K562 (cell line): ENCODE measurements at places on chromosomes 11 and 22. TPM values are rescaled to one million over a fixed set of nuclear protein-coding genes. Genes with fewer than 3 reads are reported as not detected.
A peak's percentile ranks its signal among the peaks of the same experiment; 100 is the strongest.

Gene RBMXL2
- total RNA-seq, result 0.24 and 0.25 TPM in 2 replicates

Gene FGF19
- 0.07 and 0.11 TPM in 2 replicates for total RNA-seq

Gene KCNJ5
- total RNA-seq, result 0.04 and 0.07 TPM in 2 replicates

Gene OR2AG2
- total RNA-seq, result 0.42 and 0.55 TPM in 2 replicates

Gene APOL5
- total RNA-seq, result not detected in 2 replicates

Gene ZNF408
- total RNA-seq, result 17.4 and 18.4 TPM in 2 replicates

Gene GTSE1
- 20.5 and 22.5 TPM in 2 replicates for total RNA-seq

Gene KCTD14
- 0.09 and 0.29 TPM in 2 replicates for total RNA-seq

Gene TRIM34
- total RNA-seq, result 0.31 and 0.40 TPM in 2 replicates

Gene OR10A2
- not detected in 2 replicates for total RNA-seq

Gene OR2D2
- 0.22 and 0.38 TPM in 2 replicates for total RNA-seq

Gene VPREB1
- total RNA-seq, result not detected in 2 replicates

GRCh38 chr11:21481255-21481654 is 711.6 kb upstream of the ANO5 start:
- no peak overlapping the region for H3K27ac ChIP-seq
- no peak for DNase-seq
- no peaks in the 10 kb centered on the region for H3K4me1 ChIP-seq
- H3K36me3 ChIP-seq, result no peaks in the 10 kb centered on the region

DNA sequence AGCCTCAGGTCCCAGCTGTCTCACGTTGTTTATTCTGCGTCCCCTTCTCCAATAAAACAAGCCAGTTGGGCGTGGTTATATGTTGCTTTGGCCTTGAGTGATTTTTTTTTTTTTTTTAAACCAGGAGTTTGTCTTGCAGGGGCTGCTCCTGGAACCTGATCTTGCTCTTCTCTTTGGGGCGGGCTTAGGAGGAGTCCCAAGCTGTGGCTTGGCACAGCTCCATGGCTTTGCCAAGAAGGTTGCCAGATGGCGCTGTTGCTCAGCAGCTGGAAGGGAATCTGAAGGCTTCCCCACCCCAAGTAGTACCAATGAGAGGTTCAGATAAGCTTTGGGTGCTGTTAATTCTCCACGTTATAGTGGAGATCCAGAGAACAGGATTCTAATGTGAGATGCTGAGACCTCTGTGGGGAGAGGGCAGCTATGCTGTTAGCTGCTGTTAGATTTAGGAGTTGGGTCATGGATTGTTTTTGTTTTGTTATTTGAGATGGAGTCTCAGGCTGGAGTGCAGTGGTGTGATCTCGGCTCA is 2.0 kb upstream of the FERMT3 start:
- peak overlapping the region; percentile 29; the same call in 2 of the 3 replicates for H3K27ac ChIP-seq
- no peak overlapping the region for H3K4me3 ChIP-seq

DNA sequence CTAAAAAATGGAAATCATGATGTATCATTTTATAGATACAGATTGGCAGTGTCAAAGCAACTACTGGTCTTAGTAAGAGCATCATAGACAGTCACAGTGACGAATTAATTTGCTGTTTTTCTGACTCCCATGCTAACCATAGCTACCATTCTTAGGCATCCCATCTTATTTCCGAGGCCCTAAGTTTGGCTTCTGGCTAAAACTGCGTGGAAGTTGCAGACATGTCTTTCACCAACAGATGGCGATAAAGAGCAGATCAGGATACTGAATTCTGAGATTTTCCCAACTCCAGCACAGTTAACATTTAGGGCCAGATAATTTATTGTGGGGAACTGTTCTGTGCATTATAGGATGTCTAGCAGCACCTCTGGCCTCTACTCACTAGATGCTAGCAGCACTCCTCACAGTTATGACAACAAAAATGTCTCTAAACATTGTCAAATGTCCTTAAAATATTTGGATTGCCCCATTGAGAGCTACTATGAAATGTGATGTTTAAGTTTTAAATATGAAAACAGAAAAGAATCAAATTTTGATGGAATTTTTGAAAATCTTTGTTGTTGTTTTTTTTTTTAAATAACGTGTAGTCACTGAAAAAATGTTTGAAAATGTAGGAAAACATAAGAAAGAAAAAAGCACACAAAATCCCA is 16.3 kb downstream of the OR2AG2 start:
- no peaks in the 10 kb centered on the region for H3K4me1 ChIP-seq
- no peaks in the 10 kb centered on the region for H3K36me3 ChIP-seq
- no peak overlapping the region for H3K27ac ChIP-seq
- no peaks in the 10 kb centered on the region for H3K27me3 ChIP-seq

- no peaks in the 10 kb centered on the region for H3K4me1 ChIP-seq
- peaks cover 40% of the 10 kb centered on the region for H3K27me3 ChIP-seq
- H3K27ac ChIP-seq, result no peak overlapping the region
- no peak overlapping the region for H3K4me3 ChIP-seq
- DNase-seq, result no peak
- H3K36me3 ChIP-seq, result no peaks in the 10 kb centered on the region
Measured at GRCh38 chr22:50739894-50740293, 1.9 kb downstream of the ACR start.

- DNase-seq, result peak; percentile 55
- no peaks in the 10 kb centered on the region for H3K36me3 ChIP-seq
- peaks cover 40% of the 10 kb centered on the region for H3K4me1 ChIP-seq
- no peak overlapping the region for H3K4me3 ChIP-seq
- no peak overlapping the region for H3K27ac ChIP-seq
- peaks cover 28% of the 10 kb centered on the region; the same call in 2 of the 3 replicates for H3K27me3 ChIP-seq
Measured at GRCh38 chr22:21052715-21053459, 7.1 kb downstream of the LRRC74B start.

GRCh38 chr11:128906185-128907050 is 15.3 kb downstream of the KCNJ5 start:
- no peaks in the 10 kb centered on the region for H3K36me3 ChIP-seq
- no peaks in the 10 kb centered on the region for H3K4me1 ChIP-seq
- no peak overlapping the region for H3K27ac ChIP-seq
- H3K27me3 ChIP-seq, result peaks cover 11% of the 10 kb centered on the region

DNA sequence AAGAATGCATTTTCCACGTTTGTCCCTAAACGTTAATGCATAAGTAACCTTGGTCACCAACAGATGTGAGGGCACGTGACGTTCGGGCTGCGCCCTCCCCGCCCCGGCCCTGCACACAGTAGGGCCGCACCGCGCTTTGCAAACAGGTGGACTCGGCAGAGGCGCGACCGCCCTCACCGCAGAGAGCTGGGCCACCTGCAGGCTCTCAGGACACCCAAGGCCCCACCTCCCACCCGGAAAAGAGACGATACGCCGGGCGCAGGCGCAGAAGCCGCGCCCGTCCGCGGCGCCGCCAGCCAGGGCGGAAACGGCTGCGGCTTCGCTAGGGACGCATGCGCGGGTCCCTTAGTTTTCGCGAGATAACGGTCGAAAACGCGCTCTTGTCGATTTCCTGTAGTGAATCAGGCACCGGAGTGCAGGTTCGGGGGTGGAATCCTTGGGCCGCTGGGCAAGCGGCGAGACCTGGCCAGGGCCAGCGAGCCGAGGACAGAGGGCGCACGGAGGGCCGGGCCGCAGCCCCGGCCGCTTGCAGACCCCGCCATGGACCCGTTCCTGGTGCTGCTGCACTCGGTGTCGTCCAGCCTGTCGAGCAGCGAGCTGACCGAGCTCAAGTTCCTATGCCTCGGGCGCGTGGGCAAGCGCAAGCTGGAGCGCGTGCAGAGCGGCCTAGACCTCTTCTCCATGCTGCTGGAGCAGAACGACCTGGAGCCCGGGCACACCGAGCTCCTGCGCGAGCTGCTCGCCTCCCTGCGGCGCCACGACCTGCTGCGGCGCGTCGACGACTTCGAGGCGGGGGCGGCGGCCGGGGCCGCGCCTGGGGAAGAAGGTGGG is at the start of gene FADD:
Gene FADD, plus strand, starts transcription at position 377 of the 831 bp plus-strand sequence. Its CDS starts 164 bp downstream, at position 541.
- H3K4me1 ChIP-seq, result peaks cover 37% of the 10 kb centered on the region
- peak within 1 kb of the TSS; percentile 94 for H3K4me3 ChIP-seq
- H3K27ac ChIP-seq, result peak within 1 kb of the TSS; percentile 91
- H3K27me3 ChIP-seq, result no peaks in the 10 kb centered on the region
- peaks cover 35% of the 10 kb centered on the region for H3K36me3 ChIP-seq

GRCh38 chr11:65204646-65205601 is 23.2 kb downstream of the CAPN1 start:
- H3K4me1 ChIP-seq, result no peaks in the 10 kb centered on the region
- no peaks in the 10 kb centered on the region for H3K27me3 ChIP-seq
- peak; percentile 85 for DNase-seq

GRCh38 chr11:4184163-4184916 is 89.7 kb downstream of the RRM1 start:
- peaks cover 17% of the 10 kb centered on the region; the same call in 2 of the 3 replicates for H3K4me1 ChIP-seq
- H3K36me3 ChIP-seq, result no peaks in the 10 kb centered on the region
- H3K4me3 ChIP-seq, result no peak overlapping the region
- no peak for DNase-seq

DNA sequence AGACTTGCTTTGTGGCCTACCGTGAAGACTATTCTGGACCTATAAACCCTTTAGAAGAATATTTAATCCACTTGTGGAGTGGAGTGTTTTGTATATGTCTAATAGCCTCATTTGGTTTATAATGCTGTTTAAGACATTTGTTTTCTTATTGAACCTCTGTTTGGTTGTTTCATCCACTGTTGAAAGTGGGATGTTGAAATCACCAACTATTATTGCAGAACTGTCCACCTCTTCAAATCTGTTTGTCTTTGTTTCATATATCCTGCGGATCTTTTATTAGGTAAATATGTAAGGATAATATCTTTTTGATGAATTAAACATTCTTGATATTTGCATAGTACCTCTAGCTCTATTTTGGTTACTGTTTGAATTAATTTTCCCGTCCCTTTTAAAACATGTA is 49.1 kb downstream of the XKR3 start:
- DNase-seq, result no peak
- H3K27ac ChIP-seq, result no peak overlapping the region
- H3K27me3 ChIP-seq, result no peaks in the 10 kb centered on the region

DNA sequence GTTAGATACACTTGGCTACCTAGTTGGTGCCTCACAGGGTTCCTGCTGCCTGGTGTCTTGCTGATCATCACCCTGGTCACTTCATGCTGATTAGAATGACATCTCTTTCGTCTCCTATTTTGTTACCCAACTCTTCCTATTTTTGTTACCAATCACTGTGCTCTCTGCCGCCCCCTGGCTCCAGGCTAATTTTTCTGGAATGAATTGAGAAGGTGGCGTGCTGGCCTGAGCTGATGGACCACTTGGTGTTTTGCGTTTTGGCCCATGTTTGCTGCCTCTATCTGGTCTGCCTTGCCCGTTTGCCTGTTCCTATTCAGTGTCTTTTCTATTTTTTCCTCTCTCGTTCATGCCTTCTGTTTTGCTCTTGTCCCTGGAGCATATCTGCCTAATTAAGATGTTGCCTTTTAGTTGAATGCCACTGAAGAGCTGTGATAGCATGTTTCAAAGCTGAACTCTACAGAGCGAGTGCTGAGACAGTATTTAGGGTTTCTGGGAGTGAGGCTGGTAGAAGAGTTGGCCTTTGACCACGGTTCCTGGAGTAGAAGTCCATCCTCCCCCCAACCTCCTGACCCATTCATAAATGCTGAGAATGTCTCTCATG is 5.9 kb upstream of the ATF4 start:
- no peak overlapping the region for H3K27ac ChIP-seq
- peaks cover 18% of the 10 kb centered on the region; the same call in 2 of the 3 replicates for H3K4me1 ChIP-seq
- peaks cover 81% of the 10 kb centered on the region for H3K36me3 ChIP-seq
- no peak for DNase-seq

DNA sequence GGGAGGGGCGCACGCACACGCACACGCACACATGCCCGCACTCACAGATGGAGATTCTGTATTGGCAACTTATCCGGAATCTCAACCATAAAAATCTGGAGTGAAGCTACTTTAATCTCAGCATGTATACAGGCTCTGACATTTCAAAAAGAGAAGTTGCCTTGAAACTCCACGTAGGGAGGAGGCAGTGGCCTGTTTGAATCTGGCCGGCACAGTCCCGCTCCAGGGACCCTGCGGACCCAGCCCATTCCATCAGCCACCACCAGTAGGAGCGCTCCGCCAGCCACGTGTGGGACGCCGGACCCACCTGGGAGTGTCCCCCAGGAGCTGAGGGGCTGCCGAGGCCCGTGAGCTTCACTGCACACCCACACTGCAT is 1.9 kb upstream of the SYT8 start:
- H3K36me3 ChIP-seq, result no peaks in the 10 kb centered on the region
- no peak overlapping the region for H3K4me3 ChIP-seq
- no peak overlapping the region for H3K27ac ChIP-seq
- peaks cover 3% of the 10 kb centered on the region; the same call in 2 of the 3 replicates for H3K27me3 ChIP-seq

DNA sequence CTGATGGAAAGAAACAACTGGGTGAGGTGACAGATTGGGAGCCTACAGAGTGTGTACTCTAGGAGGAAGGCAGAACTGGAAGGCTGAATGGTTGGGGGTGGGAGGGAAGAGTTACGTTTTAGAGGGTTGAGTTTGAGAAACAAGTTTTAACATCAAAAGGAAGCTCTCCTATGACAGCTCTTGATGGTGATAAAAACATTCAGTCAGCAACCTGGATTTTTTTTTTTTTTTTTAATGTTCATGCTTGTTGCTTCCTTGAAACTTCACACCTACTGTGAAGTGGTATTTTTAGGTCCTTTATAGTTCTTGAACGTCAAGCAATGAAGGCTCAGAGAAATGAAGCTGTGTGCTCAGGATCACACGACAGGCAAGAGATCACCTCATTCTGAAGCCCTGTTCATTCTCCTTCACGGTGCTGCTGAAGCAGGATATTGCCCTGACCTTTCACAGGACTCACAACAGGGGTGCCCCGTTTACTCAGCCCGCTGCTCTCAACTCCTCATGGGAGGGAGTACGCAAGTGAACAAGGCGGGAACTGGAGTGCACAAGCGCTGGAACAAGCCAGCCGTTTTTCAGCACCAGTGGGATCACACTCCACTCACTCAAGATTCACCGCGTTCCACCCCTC is 1.6 kb upstream of the TMEM109 start:
- H3K4me3 ChIP-seq, result no peak overlapping the region
- H3K27ac ChIP-seq, result no peak overlapping the region
- peaks cover 24% of the 10 kb centered on the region for H3K4me1 ChIP-seq
- H3K27me3 ChIP-seq, result no peaks in the 10 kb centered on the region
- DNase-seq, result no peak
- peaks cover 15% of the 10 kb centered on the region for H3K36me3 ChIP-seq

DNA sequence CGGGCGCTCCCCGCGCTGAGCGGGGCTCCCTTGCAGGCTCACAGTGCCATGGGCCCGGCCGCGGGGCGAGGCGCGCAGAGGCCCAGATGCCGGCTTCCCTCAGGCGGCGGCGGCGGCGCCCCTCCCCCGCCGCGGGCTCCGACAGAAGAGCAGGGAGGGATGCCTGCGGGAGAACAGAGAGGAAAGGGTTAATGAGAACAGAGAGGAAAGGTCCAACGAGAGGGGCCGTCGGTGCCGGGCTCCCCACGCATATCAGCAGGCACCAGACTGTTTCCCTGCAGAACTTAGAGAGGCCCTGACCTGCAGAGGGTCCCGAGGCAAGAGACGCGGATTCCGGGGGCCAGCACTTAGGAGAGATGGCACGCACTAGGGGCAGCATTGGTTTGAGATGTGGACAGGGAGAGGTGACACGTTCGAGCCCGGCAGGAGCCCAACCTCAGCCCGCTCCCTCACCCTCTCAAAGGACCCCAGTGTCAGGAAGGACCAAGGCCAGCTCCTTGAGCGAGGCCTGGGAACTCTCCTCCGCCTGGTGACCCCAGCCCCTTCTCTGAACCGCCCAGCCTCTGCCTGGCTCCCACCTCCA is 9.1 kb downstream of the NRXN2 start:
- no peaks in the 10 kb centered on the region for H3K36me3 ChIP-seq
- H3K27ac ChIP-seq, result no peak overlapping the region
- no peak for DNase-seq
- peaks cover 33% of the 10 kb centered on the region for H3K27me3 ChIP-seq

- no peak overlapping the region for H3K4me3 ChIP-seq
- H3K27me3 ChIP-seq, result peaks cover under 1% of the 10 kb centered on the region; the same call in 1 of the 3 replicates
- H3K36me3 ChIP-seq, result no peaks in the 10 kb centered on the region
- H3K4me1 ChIP-seq, result no peaks in the 10 kb centered on the region
- H3K27ac ChIP-seq, result no peak overlapping the region
Measured at GRCh38 chr22:27556371-27556770, 245.2 kb downstream of the MN1 start.
